ENCODE measurements at places on chromosomes 13 and 19. TPM values are rescaled to one million over a fixed set of nuclear protein-coding genes. Genes with fewer than 3 reads are reported as not detected.
A peak's percentile ranks its signal among the peaks of the same experiment; 100 is the strongest.

DNA sequence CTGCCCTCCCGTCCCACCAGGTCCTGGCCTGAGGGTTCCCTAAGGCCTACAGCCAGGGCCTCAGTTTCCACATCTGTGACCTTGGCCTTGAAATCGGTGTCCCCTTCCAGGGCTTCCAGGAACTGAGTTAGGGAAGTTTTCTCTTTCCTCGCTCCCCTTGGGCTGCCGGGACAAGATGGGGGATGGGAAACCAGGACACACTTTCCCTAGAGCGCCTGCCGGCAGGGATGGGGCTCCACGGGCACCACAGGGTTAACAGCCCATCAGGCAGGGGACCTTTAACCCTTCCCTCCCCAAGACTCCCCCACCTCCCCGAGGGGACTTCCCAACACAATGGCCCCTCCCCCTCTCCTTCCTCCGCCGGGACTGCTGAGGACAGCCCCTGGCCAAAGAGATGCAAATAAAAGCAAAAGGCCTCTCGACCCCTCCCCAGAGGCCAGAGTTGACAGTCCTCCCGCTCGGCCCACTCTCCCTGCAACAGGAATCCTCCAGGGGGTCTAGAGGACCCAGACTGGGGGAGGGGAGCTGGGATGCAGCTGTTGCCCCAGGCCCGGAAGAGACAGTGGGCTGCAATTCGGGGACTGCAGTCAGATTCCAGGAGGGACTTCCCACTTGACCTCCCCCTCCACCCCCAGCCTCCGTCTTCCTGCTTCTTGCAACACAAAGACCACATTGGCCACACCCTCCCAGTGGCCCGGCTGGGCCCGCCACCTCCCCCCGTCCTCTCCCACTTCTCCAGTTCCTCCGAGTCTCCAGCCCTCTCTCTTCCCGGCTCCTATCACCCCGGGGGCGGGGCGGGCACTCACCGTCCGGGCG is 3.4 kb downstream of the BBC3 start:
- DNase-seq: peak; percentile 38

- DNase-seq: no peak
Observed at GRCh38 chr19:2385053-2385721, 25.1 kb downstream of the TMPRSS9 start.

Gene FFAR3
- total RNA-seq: not detected

DNA sequence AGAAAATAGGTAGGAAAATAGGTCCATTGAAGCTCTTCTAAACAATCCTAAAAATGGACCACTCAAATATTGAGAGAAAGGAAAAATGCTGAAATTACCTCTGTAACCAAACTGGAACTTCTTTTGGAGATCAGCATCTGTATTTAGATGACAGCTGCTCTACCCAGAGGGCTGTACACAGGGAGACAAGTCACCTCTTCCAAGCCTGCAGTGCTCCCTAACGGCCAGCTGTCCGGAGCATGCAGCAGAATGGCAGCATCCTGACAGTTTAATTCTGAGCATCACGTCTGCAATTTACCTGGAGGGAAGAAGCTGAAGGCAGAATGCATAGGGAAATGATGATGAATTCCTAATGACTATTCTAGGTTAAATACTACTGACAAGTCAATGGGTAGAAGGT is 62.8 kb upstream of the DIAPH3 start:
- no peak for DNase-seq

Gene ADGRE1
- 0.59 TPM for total RNA-seq

- DNase-seq: no peak
Observed at GRCh38 chr19:28497137-28497536, 715.8 kb downstream of the UQCRFS1 start.

DNA sequence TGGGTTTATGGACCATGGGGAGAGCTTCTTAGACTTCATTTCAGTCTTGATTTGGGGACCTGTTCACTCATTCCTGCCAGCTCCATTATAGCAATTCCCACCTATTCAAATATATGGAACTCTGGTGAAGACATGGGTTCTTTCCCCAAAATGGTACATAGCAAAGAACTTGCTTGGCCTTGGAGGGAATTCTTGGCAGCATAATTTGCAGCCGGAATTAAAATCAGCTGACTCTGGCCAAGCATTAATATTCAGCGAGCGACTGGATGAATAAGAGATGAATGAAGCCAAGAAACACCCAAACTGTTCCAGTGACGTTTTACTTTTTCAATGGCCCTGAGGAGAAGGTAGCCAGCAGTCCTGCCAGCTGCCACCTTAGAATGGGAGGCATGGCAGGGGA is 88.4 kb upstream of the SOX1 start:
- no peak for DNase-seq

Gene ZNF729
- not detected for total RNA-seq

Gene ZNF723
- total RNA-seq: not detected

Gene CCDC106
- 2.0 TPM for total RNA-seq

Gene PALM3
- not detected for total RNA-seq

GRCh38 chr19:32870981-32871451 is 1.4 kb upstream of the SLC7A9 start:
- no peak for DNase-seq

GRCh38 chr19:8306235-8307054 is 1.7 kb downstream of the CD320 start:
- no peak for DNase-seq

DNA sequence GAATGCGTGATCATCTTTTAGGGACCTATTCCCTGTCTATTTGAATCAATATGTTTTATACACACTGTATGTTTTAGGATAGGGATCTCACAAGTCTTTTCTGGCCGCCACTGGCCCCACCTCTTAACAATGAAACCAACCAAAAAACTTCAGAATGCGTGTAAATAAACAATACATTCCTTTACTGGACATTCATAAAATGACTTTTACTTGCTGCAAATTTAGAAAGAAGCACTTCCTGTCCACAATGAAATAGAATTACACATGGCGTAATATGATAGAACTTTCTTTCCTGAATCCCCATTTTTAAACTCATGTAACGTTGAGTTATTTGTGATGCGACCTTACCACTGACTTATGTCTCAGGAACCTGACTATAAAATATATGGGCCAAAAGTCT is 233.6 kb downstream of the SLITRK6 start:
- DNase-seq: no peak

Gene ZNF85
- total RNA-seq: 13.4 TPM

Gene FGF21
- total RNA-seq: not detected

Gene FGF9
- 1.7 TPM for total RNA-seq

Gene ZNF180
- 8.6 TPM for total RNA-seq

DNA sequence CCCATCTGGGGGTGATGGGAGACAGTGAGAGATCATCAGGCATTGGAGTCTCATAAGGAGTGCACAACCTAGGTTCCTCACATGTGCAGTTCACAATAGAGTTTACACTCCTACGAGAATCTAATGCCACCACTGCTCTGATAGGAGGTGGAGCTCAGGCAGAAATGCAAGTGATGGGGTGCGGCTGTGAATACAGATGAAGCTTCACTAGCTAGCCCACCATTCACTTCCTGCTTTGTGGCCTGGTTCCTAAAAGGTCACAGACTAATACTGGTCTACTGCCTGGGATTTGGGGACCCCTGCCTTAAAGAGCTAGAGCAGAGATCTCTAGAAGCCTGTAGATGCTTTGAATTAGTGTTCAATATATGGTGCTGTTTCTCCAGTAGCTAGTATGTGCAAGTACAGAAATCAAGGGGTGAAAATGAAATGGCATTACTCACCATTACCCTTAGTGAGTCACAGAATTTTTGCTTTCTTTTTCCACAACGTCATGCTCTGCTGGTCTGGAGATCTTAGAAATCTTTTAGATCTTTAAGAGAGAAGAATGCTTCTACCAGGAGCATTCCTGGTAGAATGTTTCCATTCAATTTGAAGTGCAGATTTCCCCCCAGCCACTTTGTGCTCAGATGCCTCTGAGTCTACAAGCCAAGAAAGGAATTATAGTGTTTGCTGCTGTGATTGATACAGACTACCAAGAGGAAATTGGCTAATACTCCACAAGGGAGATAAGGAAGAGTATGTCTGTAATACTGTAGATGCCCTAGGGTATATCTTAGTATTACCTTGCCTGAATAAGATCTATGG is 2301.2 kb downstream of the PCDH9 start:
- no peak for DNase-seq

- no peak for DNase-seq
Observed at GRCh38 chr19:4932711-4933110, 23.4 kb downstream of the UHRF1 start.

Gene ZNF221
- total RNA-seq: 1.7 TPM

GRCh38 chr13:22018836-22019210 is 347.9 kb downstream of the FGF9 start:
- DNase-seq: no peak

- no peak for DNase-seq
Observed at GRCh38 chr19:49581007-49581508, at the start of gene PRRG2. Gene PRRG2 (plus strand): TSS chr19:49581316. CDS start chr19:49583220, 1,904 bp downstream.

DNA sequence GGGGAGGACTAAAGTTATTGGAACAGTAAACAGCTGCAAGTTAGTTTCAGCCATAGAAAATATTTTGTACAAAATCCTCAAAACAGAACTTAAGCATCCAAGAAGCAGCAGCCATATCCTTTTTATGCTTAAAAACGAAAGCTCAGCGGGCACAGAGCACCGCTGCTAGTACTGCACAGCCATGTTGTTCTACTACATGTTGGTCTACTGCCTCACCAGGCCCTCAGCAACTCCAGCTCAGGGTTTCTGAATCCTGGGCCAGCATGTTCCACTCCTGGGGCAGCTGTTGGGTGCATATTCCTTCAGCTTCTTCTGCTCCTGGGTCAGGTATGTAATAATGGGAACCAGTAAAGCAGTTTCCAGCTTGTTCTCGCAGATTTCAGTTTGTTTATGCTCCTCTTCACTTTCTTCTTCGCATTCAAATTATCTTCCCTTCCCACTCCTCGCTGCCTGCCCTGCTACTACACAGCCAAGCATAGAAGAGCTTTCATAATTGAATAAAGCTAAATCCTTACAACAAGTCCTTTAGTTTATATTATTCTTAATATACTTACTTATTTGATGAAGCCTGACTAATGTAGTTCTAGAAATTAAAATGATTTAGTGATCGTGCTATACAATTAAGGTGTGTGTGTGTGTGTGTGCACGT is 820.5 kb upstream of the ATXN8OS start:
- DNase-seq: peak; percentile 26

- DNase-seq: no peak
Observed at GRCh38 chr19:58096884-58097283, 1.1 kb downstream of the ZSCAN18 start.

- no peak for DNase-seq
Observed at GRCh38 chr13:109096101-109096500, 466.7 kb downstream of the MYO16 start.

Gene NAPSA
- total RNA-seq: 22.5 TPM

- DNase-seq: no peak
Observed at GRCh38 chr13:70523622-70524021, 415.4 kb upstream of the KLHL1 start.

- no peak for DNase-seq
Observed at GRCh38 chr19:45218911-45219743, 26.1 kb downstream of the EXOC3L2 start.

Gene LILRA1
- total RNA-seq: not detected

DNA sequence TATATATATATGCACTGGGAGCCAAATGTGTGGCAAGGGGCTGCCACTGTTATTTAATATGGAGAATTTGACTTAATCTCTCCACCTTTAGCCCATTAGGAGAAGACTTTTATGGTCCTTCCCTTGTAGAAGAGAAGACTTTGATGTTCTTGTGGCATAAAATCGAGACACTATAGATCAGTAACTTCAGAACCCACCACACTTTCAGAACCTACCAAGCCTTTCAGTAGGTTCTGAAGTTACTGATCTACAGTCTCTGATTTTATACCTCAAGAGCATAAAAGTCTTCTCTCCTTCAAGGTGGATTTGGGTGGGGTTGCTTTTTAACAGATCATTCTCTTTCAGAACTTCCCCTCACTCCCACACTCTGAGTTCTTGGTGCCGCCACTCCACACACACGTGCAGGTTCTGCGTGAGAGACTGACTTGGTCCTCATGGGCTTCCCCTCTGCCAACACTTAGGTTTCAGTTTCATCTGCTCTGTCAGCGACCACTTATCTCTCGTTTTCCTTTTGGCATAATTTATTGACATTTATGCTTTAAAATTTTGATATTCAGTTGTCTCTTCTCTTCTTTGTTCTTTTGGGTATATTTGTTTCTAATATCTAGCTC is 213.4 kb upstream of the PCDH17 start:
- no peak for DNase-seq

Gene IGFL2
- not detected for total RNA-seq

Gene CYP2A7
- not detected for total RNA-seq

GRCh38 chr19:18379803-18380747 is 5.9 kb upstream of the GDF15 start:
- no peak for DNase-seq
